ENCODE measurements at places on chromosomes 4 and X.

DNA sequence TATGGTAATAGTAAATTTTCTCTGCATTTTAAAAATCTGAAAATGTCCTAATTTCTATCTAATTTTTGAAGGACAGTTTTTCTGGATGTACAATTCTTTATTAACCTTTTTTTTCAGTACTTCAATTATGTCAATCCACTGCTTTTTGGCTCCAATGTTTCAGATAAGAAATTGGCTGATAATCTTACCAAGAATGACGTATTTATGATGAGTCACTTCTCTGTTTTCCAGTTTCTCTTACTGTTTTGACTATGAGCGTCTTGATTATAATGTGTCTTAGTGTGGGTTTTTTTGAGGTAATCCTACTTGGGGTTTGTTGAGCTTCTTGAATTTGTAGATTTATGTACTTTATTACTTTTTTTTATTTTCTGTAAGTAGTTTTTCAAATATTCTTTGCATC lies 47.2 kb downstream of the UGT2B11 start:
- DNase-seq = no peak

- no peak for DNase-seq
Observed at GRCh38 chr4:156419080-156419685, 465.5 kb upstream of the CTSO start.

DNA sequence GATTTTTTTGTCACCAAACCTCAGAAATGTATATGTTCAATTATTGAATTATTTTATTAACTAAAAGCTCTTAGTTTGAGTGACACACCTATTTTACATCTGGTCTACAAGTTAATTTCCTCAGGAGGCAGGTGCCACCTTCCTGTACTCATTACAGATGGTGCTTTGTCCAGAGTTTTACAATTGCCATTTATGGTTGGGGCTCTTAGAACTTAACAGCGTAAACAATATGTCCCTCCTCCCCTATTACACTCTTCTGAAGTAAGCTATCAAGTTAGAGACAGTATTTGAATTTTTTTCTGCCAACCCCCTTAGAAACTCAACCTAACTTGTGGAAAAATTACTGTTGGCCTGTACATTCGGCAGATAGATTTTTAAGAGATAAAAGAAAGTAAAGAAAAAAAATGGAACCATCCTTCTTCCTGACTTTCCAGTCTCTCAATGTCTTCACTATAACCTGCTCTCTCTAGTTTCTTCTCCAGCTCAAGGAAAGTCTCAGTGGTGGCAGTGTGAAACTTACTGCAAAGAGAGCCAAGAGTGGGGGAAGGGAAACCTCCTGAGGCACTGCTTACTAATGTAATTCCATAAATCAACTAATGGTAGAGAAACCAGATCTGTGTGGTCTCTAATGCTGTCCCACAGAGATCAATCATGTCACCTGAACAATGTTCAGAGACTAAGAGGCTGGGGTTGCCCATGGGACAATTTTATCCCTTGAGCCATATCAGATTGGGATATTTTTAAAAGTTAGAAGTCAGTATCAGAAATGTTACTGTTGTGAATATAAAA lies 7.8 kb downstream of the CXXC4 start:
- DNase-seq = no peak

DNA sequence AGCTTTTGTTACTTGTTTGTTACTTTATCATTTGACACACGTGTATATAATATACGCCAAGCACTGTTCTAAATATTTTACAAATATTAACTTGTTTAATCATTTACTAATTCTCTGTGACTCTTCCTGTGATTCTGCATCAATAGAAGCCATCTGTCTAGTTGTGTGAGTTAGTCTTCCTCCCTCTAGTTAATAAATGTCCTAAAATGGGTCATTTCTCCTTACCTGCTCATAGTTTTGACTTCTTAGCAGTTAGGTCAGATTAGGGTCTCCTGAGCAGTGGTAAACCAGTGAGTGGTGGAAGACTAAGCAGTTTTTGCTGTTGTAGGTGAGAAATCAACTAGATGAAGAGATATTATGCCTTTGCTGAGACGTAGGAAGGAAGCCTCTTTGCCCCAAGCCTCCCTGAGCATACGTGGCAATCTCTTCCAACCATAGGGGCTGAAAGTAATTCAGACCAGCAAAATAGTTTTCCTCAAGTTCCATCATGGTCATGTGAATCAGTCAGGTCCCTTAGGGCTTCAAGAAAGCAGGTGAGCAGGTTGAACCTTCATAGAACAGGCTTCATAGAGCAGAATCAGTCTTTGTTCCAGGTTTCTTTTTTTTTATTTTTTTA lies 38.7 kb upstream of the THOC2 start:
- no peak for DNase-seq

GRCh38 chr4:155705664-155706063 lies 39.0 kb downstream of the GUCY1A1 start:
- no peak for DNase-seq

GRCh38 chr4:119103263-119103662 lies 32.4 kb upstream of the MYOZ2 start:
- peak; percentile 99 for DNase-seq

GRCh38 chrX:1464041-1464970 lies 11.6 kb upstream of the ASMTL start:
- DNase-seq = no peak

GRCh38 chr4:39062770-39063097 lies 702 bp downstream of the KLHL5 start:
- no peak for DNase-seq

GRCh38 chrX:31366041-31366440 lies 294.2 kb upstream of the FTHL17 start:
- DNase-seq = no peak

- DNase-seq = no peak
Observed at GRCh38 chrX:119738742-119739141, 19.6 kb upstream of the SOWAHD start.

DNA sequence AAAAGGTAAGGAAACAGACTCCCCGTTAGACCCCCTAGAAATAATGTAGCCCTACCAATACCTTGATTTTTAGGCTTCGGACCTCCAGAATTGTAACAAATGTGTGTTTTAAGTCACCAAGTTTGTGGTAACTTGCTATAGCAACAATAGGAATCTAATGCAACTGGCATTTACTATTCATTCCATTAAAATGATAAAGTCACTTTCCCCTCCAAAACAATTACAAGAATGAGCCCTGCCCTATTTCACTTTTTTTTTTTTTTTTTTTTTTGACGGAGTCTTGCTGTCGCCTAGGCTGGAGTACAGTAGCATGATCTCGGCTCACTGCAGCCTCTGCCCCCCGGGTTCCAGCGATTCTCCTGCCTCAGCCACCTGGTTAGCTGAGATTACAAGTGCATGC lies 3.5 kb upstream of the DDX60L start:
- DNase-seq = peak; percentile 61

GRCh38 chr4:40581254-40582140 lies 48.2 kb downstream of the RBM47 start:
- no peak for DNase-seq

GRCh38 chr4:78520808-78521226 lies 30.8 kb upstream of the ANXA3 start:
- peak; percentile 25 for DNase-seq

DNA sequence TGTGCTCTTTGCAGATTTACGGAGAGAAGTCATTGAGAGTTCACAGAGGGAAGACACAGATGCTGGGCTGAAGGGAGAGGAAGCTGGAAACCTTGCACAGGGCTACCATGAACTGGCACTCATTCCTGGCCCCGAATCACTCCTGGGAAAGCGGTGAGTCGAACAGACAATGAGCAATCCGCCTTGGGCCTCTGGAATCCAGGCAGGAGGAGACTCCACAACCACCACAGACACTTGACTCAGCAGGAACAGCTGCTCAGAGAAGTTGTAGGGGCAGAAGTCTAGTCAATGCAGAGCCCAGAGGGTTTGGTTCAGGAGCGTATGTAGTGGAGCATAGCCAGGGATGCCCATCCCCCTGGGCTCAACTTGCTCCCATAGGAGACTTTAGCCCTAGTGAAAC lies 62.8 kb upstream of the GRIA3 start:
- no peak for DNase-seq

DNA sequence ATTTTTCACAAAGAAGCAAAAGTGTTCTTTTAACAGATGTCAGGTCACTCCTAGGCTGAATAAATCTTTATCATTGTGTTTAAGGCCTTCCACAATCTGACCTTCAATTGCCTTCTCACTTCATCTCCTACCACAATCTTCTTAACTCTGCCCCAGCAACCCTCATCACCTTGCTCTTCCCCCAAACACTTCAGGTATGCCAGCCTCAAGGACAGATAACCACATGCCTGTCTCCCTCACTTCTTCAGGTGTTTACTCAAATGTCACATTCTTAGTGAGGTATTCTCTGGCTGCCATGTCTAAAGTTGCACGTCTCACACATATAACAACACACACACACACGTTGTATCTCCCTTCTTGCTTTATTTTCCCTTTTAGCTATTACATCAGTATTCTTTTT lies 146.5 kb downstream of the ANKRD50 start:
- no peak for DNase-seq

- no peak for DNase-seq
Observed at GRCh38 chr4:82666970-82667665, 105.3 kb upstream of the TMEM150C start.

GRCh38 chr4:121953860-121954259 lies 2.0 kb upstream of the TRPC3 start:
- no peak for DNase-seq

- no peak for DNase-seq
Observed at GRCh38 chrX:7159149-7159861, 11.4 kb upstream of the PUDP start.

- no peak for DNase-seq
Observed at GRCh38 chrX:2898846-2899512, 30.2 kb downstream of the ARSD start.

- no peak for DNase-seq
Observed at GRCh38 chrX:54992911-54993622, 921 bp downstream of the PFKFB1 start.

DNA sequence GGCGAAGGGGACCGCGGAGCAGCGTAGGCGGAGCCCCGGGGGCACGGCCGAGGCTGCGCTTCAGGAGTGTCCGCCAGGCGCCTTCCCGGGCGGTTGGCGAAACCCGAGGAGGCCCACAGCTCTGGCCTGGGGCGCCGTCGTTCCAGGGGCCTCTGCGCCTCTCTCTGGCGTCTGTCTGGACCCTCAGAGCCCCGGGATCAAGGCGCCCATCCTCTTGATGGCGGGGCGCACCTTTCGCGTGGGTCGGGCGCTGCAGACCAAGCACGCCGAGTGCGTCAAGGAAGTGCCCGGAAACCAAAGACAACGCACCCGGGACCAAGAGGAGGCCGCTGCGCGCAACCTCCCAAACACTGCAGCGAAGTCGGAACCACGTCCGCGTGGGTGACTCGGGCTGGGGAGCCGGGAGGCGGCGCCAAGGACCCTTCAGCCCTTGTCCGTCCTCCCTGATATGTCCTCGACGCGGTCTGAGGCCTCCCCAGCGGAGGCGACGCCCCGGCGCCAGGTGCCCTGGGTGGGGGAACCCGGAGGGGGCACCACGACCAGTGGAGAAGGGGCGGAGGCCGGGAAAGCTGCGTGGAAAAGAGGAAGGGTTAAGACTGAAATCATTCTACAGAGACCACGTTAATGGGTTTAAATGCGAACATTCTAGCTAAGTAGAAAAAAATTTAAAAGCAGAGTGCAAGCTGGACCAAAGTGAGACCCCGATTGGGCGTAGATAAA lies 9.9 kb downstream of the HMX1 start:
- no peak for DNase-seq

DNA sequence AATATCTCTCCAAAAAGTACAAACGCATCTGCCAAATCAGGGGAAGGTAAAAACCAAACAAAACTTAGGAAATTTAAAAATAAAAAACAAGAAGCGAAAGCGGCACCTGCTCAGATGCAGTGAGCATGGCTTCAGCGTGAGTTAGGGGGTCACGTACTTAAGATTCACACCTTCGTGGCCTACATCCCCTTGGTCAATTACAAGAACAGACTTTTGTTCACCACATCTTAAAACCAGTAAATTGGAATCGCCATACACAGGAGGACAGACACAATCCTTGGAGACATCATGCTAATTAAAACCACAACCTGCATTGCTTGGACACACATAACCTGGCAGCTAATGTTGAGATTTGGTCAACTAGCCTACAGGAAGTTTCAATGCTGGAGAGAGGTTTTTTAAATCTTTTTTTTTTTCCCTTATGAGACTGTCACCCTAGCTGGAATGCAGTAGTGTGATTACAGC lies 12.5 kb upstream of the SEL1L3 start:
- DNase-seq = no peak

GRCh38 chr4:74534936-74535335 lies 90.0 kb downstream of the AREG start:
- no peak for DNase-seq

- DNase-seq = no peak
Observed at GRCh38 chr4:36237366-36238313, 6.7 kb downstream of the ARAP2 start.

- no peak for DNase-seq
Observed at GRCh38 chrX:69503782-69504625, at the start of gene NALF2. NALF2 (plus strand) TSS chrX:69504326; CDS start chrX:69505283, 957 bp downstream.

GRCh38 chr4:69753686-69754085 lies 6.7 kb downstream of the SULT1B1 start:
- DNase-seq = no peak

DNA sequence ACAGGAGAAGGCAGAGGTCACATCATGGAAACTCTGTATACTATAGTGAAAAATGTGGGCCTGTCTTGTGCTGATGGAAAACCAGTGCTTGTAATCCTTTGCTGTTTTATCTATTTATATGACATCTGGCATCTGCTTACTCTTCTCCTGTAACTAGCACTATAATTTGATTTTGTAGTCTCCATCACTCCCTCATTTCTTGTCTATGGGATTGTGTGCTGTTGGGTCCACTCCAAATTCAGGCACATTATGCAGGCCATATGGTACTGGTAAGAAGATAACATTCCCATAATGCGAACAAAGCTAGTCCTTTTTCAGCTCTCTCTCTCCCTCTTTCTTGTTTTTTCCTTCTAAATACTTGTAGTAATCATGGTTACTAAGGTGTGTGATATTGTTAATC lies 581.2 kb upstream of the IGFBP7 start:
- no peak for DNase-seq

DNA sequence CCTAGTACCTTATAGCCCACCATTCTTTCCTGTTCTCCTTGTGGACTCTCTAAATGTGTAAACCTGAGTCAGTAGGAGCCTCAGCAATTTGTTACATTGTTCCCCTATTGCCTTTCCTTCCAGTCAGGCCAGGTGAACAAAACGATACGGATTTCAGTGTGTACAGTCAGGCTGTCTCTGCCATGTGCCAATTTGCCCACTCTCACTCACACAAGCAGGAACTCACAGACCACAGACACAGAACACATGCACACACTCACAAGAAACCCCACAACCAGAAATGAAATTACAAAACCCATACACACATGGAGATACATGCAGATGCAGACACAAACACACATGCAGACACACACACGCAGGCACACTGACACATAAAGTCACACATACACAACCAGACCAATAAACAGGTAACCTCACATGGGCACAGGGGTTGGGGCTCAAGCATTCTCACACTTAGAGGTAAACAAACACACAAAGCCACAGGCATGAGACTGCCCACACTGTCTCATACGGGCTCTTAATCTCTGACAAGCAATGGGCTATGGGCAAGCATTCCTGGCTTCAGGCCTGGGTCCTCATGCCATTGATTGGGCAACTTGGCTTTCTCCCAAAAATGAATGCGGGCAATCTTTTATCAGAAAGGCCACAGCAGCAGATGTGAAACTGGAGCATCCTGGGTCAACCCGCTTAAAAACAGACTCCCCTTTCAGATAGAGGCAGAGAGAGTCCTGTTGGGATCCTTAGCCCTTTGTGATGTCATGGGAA lies 68.7 kb downstream of the NBDY start:
- no peak for DNase-seq

- DNase-seq = no peak
Observed at GRCh38 chr4:163284304-163284703, 48.1 kb downstream of the NPY1R start.

GRCh38 chr4:93710847-93711430 lies 117.6 kb upstream of the ATOH1 start:
- no peak for DNase-seq

Data from BJ (cell line).